ENCODE measurements at places on chromosomes 16 and 17.

- no peak for DNase-seq
Measured at GRCh38 chr17:42135664-42136653, 13.4 kb downstream of the HSPB9 start.

DNA sequence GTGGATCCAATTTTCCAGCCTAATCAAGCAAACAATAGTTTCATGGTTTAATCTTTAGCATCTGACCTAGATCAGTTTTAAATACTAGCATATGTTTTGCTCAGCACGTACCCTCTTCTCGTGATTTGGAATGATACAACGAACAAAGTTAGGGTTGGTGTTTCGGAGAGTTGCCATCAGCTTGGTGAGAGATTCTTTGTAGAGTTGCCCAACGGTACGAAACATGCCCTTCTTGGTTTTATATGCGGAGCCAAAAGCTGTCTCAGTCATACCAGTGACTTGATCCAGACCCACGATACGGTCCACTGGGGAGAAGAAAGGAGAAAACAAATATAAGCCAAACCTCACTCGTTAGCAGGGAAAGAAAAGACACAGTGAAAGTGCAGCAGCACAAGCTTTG lies 85.3 kb downstream of the NDEL1 start:
- DNase-seq = no peak

DNA sequence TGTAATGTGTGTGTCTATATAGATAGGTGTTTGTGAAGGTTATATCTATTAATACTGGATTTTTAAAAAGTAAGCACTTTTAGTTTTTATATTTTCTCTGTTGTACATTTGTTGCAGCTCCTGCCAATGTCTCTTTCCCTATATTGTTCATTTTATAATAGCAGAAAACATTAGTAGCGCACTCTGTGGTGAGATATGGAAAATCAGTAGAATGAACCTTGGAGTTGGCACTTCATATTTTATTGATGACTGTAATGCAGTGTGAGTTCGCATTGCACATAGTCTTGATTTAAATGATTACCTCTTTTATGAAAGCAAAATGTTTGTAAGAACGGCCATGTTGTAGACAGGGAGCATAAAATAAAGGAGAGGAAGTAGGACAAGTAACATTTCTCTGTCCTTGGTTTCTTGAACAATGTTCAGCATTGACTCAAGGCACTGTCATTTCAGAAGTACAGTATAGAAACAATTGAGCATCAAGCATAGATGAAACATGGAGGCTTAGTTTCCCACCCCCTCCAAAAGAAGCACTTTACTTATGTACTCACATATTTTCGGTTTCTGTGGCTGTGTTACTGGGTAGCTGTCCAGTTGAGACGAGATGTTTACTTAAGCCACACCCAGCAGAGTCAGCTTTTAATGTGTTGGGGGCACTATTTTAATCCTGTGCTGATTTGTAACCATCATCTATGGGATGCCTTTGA lies 74.0 kb downstream of the TANC2 start:
- DNase-seq = no peak

DNA sequence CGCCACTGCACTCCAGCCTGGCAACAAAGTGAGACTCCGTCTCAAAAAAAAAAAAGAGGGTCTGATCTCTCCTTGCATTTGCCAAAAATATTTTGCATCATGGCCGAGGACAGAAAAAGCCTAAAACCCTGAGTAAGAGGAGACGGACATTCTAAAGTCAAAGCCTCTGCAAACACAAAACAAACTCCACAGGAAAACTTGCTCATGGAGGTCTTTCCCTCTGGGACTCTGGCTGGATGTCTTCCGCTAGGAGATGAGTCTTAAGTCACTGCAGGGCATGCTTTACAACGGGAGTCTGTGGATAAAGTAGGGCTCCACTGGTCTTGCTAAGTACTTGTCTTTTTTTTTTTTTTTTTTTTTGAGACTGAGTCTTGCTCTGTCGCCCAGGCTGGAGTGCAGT lies 74.0 kb downstream of the MRM3 start:
- DNase-seq = no peak

GRCh38 chr16:24769806-24770205 lies 40.4 kb downstream of the TNRC6A start:
- no peak for DNase-seq

DNA sequence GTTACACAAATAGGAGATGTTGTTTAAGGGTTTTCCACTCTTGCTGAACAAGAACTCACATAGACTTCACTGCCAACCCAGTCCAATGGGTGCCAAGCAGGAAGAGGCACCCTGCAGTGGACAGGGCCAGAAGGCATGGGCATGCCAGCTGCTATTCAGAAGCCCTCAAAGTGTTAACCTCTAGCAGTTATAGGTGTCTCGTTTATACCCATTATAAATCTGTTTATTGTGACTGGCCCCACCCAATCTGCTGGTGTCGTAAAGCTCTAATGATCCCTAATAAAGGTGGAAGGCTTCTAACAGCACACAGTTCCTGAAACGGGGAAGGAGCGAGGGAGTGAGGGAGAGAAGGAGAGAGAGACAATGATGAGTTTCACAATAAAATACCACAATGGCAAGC lies 23.9 kb downstream of the HNF1B start:
- no peak for DNase-seq

Measured in neuronal stem cell (in vitro differentiated cells).